ENCODE measurements at places on chromosomes 1 and 21. TPM values are rescaled to one million over a fixed set of nuclear protein-coding genes. Genes with fewer than 3 reads are reported as not detected.

The PMF1 gene
- 50.9 TPM for total RNA-seq

The TNFRSF25 gene
- 2.9 TPM for total RNA-seq

The FCMR gene
- 1.6 TPM for total RNA-seq

The IRF6 gene
- 0.32 TPM for total RNA-seq

The CLDN19 gene
- not detected for total RNA-seq

The ANGPTL7 gene
- total RNA-seq = not detected

The ERRFI1 gene
- total RNA-seq = 70.4 TPM

The CELA3A gene
- not detected for total RNA-seq

The EXTL1 gene
- 6.0 TPM for total RNA-seq

The LCE3E gene
- not detected for total RNA-seq

The CLCNKA gene
- total RNA-seq = not detected

The PIGR gene
- not detected for total RNA-seq

The OLIG2 gene
- not detected for total RNA-seq

The KRTAP19-1 gene
- not detected for total RNA-seq

The CNN3 gene
- total RNA-seq = 354 TPM

The OR4F16 gene
- total RNA-seq = 0.32 TPM

The OR2T33 gene
- not detected for total RNA-seq

The IGSF9 gene
- total RNA-seq = not detected

The SPRR4 gene
- not detected for total RNA-seq

The SKI gene
- 32.9 TPM for total RNA-seq

The LCE1C gene
- not detected for total RNA-seq

The GJA9 gene
- not detected for total RNA-seq

The FAM72A gene
- total RNA-seq = 2.3 TPM

The EFNA1 gene
- total RNA-seq = not detected

The ZNF281 gene
- total RNA-seq = 48.8 TPM

The CFHR2 gene
- total RNA-seq = not detected

The CACNA1S gene
- total RNA-seq = not detected

The RPE65 gene
- not detected for total RNA-seq

The EVI5 gene
- total RNA-seq = 58.7 TPM

The CXADR gene
- 0.32 TPM for total RNA-seq

The MRAP gene
- total RNA-seq = not detected

The SLFNL1 gene
- under 0.01 TPM for total RNA-seq

The OR2G6 gene
- not detected for total RNA-seq

The PLD5 gene
- not detected for total RNA-seq

The SH3BGR gene
- total RNA-seq = 2.2 TPM

The VSIG8 gene
- total RNA-seq = not detected

The C1orf185 gene
- total RNA-seq = not detected

The FLG2 gene
- total RNA-seq = not detected

The TMEM54 gene
- 17.4 TPM for total RNA-seq

The SHCBP1L gene
- under 0.01 TPM for total RNA-seq

The OVAAL gene
- not detected for total RNA-seq

The AMY1C gene
- not detected for total RNA-seq

The SLC25A34 gene
- under 0.01 TPM for total RNA-seq

The CDCA8 gene
- total RNA-seq = 6.1 TPM

The NBPF3 gene
- total RNA-seq = 36.7 TPM

The GSTM2 gene
- 16.8 TPM for total RNA-seq

The SH2D2A gene
- not detected for total RNA-seq

The GJA5 gene
- total RNA-seq = under 0.01 TPM

The CRYBG2 gene
- not detected for total RNA-seq

The S100A12 gene
- total RNA-seq = not detected

The GNAI3 gene
- 14.2 TPM for total RNA-seq

The PLCH2 gene
- total RNA-seq = under 0.01 TPM

The CTSE gene
- not detected for total RNA-seq

The BNIPL gene
- under 0.01 TPM for total RNA-seq

The S100A9 gene
- total RNA-seq = not detected

The PTPN22 gene
- 0.86 TPM for total RNA-seq

The TCHH gene
- under 0.01 TPM for total RNA-seq

The DISP3 gene
- total RNA-seq = not detected

The PLA2G4A gene
- 12.1 TPM for total RNA-seq

Measured in fibroblast of villous mesenchyme (primary cell).